ENCODE measurements at places on chromosomes 4 and X.

- no peak for DNase-seq
Observed at GRCh38 chr4:71445811-71446210, 107.0 kb downstream of the SLC4A4 start.

DNA sequence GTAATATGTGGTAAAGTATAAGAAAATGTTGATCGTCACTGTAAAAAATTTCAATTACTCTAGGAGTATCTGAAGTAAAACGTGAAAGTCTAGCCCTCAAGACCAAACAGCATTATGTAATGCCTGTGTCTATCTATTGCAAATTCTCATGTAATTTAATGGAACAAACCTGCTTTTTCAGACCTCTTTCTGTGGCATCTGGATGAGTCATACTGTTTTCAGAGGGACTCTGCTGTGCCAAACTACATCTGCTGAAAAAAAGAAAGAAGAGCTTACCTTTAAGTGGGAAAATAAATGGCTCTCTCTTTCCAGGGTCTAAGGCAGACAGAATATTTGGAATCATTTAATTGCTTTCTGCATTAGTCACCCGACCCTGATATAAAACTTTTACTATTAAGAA, 89.8 kb upstream of the ARMCX2 start:
- DNase-seq = no peak

- DNase-seq = no peak
Observed at GRCh38 chr4:477686-478085, 21.3 kb downstream of the ZNF721 start.

DNA sequence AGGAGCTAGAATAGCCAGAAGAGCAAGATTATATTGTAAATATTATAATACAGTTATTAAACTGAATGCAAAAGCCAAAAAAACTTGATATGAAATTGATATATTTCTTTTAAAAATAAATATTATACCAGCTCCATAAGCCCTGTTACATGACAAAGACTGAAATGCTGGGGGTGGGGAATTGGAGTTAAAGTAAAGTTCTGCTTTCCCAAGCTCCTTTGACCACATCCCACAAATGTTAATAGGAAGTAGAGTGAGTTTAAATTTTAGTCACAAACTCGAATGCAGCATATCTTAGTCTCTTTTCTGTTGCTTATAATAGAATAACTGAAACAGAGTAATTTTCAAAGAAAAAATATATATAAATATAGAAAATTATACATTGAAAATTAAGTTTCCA, 46.9 kb upstream of the NFKB1 start:
- DNase-seq = no peak

- no peak for DNase-seq
Observed at GRCh38 chr4:184647266-184648053, 1.8 kb downstream of the CASP3 start.

- no peak for DNase-seq
Observed at GRCh38 chrX:51837451-51837850, 56.0 kb upstream of the MAGED1 start.

- no peak for DNase-seq
Observed at GRCh38 chr4:24544208-24544988, 40.0 kb downstream of the DHX15 start.

DNA sequence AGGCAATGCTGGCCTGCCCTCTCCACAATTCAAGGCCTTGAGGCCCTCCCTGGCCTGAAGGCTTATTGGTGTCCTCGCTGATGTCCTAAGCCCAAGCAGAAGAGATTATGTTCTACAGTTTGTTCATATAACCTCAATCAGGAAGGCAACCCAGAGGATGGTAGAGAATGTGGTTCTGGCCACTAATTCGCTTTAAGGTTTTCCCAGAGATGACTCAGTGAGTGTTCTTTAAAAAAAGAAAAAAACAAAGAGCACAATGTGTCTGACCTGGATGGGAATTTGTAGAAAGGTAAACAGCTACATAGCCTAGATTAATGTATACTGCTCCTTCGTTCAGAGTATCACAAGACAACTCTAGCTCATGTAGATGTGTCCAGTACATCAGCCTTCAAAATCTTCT, 66.0 kb downstream of the MANBA start:
- no peak for DNase-seq

- no peak for DNase-seq
Observed at GRCh38 chr4:37082912-37083311, 161.6 kb upstream of the NWD2 start.

GRCh38 chr4:6953751-6954380, 44.2 kb downstream of the TBC1D14 start:
- no peak for DNase-seq

DNA sequence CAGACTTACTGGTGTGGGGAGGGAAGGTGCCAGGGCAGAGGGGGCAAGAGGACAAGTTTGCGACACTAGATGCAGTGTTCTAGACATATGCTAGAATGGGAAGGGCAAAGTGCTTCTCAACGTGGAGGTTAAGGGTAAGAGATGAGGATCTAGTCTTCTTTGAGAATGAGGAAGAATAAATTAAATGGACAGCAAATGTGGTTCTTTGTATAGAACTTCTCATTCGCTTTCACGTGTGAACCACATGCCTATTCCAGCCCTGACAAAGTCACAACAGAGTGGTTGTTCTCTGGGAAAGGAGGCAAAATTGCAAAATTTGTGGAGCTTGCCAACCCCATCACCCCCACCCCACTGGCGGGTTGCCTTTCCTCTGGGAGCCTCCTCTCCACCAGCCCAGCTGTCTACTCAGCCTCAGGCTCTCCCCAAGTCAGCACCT, 1.5 kb upstream of the ANXA5 start:
- DNase-seq = no peak

DNA sequence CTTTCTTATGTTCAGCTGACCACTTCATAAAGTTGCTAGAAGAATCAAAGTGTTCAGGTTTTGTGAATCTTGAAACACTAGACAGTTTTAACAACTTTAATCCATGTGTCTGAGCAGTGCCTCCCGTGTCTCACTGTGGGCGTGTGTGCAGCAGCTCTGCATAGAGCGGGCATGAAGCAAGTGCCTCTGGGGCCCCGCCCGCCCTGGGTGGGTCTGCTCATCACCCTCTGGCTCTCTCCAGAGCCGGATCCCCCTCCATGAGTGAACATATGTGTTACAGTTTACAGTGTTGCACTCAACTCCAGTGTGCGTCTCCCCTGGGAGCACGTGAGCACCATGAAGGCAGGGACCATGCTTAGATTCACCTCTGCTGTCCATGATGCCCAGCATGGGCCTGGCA, 37.6 kb upstream of the CRMP1 start:
- no peak for DNase-seq

DNA sequence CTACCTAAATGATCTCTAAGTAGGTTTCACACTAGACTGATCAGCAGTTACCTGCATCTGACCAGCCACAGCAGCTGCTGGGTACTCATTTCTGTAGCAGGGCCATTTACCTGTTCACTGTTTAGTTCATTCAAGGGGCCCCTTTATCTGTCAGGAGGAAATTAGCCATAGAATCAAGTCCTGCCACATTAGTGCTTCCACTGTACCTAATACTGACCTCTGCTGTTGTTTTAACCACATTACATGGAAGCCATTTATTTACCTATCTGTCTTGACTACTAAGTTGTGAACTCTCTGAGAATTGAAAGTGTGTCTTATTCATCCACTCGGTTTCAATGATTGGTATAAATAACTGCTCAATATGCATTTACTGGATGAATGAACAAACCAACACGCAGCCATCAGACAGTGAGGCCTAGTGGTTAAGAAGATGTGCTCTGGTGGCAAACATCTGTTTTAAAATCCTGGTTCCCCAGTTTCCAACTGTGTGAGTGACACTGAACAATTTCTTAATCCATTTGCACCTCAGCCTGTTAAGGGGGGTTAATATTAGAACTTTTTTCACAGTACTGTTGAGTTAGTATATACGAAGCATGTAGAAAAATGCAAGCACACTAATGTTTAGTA, 30.0 kb upstream of the ANXA5 start:
- peak; percentile 69 for DNase-seq

DNA sequence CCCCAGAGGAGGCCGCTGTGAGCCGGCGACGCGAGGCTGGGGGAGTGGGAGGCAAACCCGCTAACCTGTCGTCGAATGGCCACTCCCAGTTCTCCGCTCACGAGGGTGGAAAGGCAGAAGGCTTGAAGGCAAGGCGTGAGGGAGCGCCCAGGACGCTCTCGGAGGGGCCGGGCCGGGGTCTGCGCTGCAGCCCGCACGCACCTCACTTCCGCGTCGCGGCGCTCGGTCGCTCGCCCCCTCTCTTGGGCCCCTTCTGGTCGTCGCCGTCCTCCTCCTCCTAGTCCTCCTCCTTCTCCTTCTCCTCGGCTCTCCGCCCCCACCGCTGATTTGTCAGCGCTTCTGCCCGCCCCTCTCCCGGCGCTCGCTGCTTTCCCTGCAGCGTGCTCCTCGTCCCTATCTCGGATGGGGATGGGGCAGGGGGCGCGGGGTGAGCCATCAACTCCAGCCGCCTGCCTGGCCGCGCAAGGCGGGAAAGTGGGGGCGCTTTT, at the start of gene SNCA:
Gene SNCA (minus strand): TSS at position 265 of the 488 bp plus-strand sequence. CDS start 1,494 bp downstream, outside the sequence.
- peak; percentile 19 for DNase-seq

DNA sequence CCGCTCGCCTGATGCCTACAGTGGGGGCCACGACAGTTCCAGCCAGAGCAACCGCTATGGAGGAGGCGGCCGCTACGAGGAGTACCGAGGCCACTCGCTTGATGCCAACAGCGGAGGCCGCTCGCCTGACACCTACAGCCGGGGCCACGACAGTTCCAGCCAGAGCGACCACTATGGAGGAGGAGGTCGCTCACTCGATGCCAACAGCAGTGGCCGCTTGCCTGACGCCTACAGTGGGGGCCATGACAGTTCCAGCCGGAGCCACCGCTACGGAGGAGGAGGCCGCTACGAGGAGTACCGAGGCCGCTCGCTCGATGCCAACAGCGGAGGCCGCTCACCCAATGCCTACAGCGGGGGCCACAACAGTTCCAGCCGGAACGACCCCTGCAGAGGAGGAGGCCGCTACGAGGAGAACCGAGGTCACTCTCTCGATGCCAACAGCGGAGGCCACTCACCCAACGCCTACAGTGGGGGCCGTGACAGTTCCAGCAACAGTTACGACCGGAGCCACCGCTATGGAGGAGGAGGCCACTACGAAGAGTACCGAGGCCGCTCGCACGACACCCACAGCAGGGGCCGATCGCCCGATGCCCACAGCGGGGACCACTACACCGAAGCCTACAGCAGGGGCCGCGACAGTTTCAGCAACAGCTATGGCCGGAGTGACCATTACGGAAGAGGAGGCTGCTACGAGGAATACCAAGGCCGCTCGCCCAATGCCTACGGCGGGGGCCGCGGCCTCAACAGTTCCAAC, 2.5 kb downstream of the RBMXL3 start:
- no peak for DNase-seq

DNA sequence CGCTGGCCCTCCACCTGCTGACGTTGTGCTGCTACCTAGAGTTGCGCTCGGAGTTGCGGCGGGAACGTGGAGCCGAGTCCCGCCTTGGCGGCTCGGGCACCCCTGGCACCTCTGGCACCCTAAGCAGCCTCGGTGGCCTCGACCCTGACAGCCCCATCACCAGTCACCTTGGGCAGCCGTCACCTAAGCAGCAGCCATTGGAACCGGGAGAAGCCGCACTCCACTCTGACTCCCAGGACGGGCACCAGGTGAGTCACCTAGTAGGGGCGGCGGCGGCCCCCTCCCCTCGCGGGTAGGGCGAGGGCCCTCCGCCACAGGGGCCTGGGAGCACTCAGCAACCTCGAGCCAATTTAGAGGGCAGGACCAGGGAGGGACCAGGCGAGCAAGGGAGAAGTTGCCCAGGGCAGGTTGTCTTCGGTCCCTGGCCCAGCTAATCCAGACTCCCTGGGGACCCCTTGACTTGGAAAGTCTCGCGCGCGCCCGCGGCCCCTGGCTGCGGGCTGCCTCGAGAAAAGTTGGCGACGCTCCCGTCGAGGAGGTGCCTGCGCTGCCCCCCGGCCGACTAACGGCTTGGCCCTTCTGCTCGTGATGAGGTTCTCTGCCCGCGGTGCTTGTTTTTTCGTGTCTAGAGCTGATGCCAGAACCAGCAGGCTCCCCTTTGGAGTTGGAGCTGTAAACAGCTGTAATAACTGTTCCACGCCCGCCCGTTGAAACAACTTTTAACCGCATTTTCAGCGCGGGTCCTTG, 717 bp downstream of the EDA start:
- peak; percentile 1 for DNase-seq

GRCh38 chrX:78838709-78839108, 91.2 kb downstream of the LPAR4 start:
- no peak for DNase-seq

GRCh38 chr4:47505666-47506065, 20.6 kb downstream of the ATP10D start:
- no peak for DNase-seq

- DNase-seq = no peak
Observed at GRCh38 chr4:69877453-69877852, 17.5 kb upstream of the SULT1E1 start.

- no peak for DNase-seq
Observed at GRCh38 chrX:146090732-146091131, 273.1 kb downstream of the SLITRK2 start.

GRCh38 chr4:23972187-23972586, 82.3 kb upstream of the PPARGC1A start:
- no peak for DNase-seq

DNA sequence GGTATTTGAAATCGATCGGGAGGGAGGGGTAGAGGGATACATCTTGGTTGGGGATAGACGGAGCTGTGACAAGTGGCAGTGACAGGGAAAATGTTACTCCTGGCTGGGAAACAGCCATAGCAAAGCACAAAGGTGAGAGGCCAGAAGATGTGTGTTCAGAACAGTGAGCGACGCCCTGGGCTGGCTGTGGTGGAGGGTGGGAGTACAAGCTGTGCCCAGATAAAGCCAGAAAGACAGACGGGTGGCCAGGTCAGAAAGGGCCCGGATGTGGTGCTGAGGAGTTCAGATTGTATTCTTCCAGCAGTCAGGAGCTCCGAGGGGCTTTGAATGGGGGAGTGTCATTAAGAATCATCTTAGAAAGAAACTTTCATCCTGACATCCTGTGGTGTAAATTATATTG, 27.9 kb downstream of the CCDC149 start:
- DNase-seq = no peak

DNA sequence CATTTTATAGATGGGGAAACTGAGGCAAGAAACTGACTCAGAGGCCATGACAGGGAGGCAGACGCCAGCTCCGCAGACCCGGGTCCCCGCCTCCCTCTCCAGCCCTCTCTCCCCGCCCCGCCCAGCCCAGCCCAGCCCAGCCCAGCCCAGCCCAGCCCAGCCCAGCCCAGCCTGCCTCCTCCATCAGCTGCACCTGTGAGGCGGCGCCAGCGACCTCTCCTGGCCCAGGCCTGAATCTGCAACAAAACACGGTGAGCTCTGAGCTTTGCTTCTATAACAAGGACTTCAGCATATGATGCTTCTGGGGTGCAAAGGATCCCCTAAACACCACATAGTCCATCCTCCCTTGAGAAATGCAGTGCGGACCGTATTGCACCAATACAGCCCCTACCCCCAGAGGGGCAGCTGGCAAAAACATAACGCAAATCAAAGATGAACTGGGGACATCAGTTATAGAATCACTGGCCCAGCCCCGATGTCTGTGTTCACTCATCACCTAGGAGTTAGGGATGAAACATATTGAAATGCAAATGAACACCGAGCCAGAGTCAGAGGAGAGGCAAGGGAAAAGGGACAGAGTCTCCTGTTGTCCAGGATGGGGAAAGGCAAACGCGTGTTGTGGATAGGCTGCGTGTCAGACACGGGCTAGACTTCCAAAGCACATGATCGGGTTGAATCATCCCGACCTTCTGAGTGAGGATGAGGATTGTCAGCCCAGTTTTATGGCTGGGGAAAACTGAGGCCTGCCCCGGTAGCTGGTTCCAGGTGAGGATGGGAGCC, 216.1 kb upstream of the PSAPL1 start:
- no peak for DNase-seq

Data from CD4-positive, alpha-beta T cell treated with Interleukin-21 for 1 hour (primary cell).